ENCODE measurements at places on chromosomes 1 and 21.
A peak's percentile ranks its signal among the peaks of the same experiment; 100 is the strongest.

DNA sequence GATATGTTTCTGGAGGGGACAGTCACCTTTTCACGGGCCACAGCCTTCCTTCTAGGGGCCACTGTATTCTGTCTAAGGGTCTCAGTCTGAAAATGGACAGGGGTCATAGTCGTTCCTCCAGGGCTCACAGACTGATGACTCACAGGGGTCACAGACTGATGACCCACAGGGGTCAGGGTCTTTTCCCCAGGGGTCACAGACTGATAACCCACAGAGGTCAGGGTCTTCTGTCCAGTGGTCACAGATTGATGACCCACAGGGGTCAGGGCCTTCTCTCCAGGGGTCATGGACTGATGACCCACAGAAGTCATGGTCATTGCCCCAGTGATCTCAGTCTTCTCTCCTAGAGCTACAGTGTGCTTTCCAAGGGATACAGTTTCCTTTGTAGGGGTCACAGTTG lies 12.8 kb downstream of the OVGP1 start:
- DNase-seq, result no peak

DNA sequence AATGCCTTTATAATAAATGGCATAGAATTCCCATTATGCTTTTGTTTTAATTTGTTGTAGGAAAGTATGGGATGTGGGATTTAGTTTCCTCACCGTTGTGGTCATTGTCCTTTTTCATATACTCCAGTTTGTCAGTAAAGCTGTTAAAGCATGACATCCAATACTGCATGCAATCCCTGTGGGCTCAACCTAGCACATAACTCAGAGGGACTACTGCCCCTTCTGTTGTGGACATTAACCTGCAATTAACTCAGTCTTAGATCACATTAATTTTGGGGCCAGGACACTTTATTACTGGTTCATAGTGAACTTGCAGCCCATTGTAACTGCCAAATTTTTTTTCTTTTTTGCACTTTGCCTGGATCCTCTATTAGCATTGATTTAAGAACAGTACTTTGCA lies 112.5 kb downstream of the DNM3 start:
- DNase-seq, result no peak

DNA sequence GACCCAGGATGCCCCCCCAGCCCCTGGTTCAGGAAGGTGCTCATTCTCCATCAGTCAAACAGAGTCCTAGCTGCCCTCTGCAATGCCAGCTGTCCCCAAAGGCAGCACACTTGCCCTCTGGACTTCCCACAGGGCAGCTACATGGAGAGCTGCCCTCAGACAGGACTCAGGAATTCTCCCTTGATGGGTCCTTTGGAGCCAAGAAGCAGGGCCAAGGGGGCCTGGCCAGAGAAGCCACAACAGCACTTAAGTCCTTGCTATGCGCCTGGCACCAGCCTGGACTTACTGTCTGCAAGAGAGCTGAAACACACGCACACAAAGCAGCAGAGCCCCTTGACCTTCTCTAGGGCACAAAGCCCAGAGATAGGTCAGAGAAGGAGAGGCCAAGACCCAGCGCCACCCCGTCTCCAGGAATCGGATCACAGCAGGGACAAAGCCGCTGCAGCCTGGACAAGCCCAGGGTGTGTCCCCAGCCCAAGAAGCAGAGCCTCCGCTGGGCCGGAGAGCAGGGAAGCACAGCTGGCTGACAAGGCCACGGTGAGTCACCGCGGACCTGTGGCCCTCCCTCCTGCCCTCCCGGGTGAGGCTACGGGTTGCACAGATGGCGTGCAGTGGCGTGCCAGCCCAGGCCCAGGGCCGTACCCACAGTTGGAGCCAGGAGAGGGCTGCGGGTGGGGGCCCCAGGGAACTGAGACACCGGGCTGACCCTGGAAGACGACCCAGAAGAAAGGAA lies 1.7 kb downstream of the WNT9A start:
- peak; percentile 24 for DNase-seq

GRCh38 chr1:64810001-64810400 lies 65.1 kb downstream of the RAVER2 start:
- no peak for DNase-seq

DNA sequence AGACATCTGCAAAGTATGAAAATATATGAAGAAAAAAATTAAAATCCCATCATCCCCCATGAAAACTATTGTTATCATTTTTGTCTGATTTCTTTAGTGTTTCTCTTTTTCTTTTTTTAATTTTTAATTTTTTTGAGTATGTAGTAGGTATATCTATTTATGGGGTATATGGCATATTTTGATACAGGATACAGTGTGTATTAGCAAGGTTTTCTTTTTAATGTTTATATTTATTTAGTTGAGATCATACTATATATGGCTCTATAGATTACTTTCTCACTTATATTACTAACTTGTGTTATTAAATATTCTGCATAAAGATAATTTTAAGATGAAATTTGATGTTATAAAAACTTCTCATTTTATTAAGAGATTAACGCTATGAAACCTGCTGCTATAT lies 11.4 kb downstream of the LGALS8 start:
- no peak for DNase-seq

DNA sequence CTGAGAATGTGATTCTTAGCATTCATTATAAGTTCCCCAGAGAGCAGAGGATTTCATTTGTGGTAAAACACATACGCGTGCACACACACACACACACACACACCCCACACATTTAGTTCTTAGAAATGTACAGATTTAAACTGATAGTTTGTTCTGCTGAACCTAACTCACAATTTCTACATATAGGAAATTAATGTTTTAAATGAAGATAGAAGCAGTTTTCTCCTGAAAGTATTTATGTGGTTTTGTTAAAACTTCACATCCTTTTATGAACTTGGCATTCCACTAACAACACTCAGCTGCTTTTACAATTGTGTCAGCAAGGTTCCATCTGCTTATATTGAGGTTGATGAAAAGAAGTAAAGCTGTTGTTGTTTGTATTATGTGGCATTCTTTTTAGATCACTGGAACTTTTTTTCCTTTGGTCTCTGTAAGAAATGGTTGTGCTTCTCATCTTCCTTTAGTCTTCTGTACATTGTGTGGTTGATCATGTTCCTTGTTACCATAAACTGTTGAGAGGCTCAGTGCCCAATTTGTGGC lies 41.6 kb downstream of the AK4 start:
- no peak for DNase-seq

DNA sequence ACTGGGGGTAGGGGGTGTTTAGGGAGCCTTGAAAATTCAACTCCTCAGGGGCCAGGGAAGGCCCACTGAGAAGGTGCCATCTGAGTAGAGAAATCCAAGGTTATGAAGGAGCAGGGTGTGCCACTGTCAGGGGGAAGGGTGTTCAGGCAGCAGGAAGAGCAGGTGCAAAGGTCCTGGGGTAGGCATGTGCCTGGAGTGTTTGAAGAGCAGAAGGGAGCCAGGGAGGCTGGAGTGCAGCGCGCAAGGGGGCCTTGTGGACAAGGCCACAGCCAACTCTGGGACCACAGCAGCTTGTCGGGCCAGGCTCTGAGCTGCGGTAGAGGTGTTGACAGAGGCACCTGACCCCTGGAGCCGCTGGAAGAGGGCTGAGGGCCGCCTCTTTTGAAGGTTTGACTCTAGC lies 19.3 kb downstream of the ACTL8 start:
- DNase-seq, result no peak

DNA sequence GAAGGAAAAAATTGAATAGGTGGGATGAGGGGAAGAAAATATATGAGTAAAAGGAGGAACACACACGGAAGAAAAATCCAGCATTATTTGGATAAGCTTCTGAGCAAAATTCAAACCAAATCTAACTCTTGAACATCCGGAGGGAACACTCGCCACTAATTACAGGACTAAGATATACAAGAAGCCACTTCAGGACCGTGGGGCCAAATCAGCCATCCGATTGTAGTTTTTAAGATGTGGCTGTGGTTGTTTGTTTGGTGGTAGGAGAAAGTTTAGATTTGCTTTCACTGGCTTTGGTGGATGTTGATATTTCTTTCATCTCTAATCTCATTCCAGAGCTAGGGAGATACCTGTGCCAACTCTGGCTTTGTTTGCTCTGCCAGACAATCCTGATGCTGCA lies 43.7 kb upstream of the ADAMTS1 start:
- DNase-seq, result no peak

Data from dorsolateral prefrontal cortex (tissue), 122 donors.